ENCODE measurements at places on chromosomes 12 and 14.

- DNase-seq: no peak
Observed at GRCh38 chr14:92847278-92847677, 53.2 kb downstream of the GOLGA5 start.

DNA sequence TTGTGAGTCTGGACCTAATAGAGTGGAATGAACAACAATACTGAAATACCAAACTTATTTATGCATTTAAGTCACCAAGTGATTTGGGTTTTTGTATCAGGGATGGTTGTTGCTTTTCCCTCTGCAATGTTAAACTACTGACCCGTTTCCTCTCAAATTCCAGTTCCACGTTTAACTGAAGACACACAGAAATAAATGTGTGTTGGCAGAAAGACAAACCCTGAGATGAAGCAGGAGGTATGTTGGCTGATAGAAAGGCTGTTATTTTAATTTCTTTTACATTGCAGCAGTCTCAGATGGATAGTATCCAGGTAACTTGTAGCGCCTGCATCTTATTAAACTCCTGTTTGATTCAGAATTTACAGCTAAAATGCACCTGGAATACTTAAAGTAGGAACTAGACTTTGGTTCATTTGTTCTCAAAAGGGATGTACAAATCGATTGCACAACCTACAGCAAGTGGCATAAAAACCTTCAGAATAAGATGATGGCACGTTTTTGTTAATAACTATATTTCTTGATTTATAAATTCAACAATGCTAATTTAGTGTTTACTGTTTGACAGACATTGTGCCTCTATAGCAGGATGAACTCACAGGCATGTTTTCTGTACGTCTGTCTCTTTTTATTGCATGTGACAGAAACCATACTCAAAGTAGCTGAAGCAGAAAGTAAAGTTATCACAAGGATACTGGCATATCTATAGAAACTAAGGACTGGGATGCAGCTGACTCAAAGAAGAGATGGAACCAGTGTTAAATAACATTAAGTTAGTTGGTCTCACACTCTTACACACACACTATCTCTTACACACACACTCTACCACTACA lies 405.7 kb downstream of the ZFP36L1 start:
- no peak for DNase-seq

DNA sequence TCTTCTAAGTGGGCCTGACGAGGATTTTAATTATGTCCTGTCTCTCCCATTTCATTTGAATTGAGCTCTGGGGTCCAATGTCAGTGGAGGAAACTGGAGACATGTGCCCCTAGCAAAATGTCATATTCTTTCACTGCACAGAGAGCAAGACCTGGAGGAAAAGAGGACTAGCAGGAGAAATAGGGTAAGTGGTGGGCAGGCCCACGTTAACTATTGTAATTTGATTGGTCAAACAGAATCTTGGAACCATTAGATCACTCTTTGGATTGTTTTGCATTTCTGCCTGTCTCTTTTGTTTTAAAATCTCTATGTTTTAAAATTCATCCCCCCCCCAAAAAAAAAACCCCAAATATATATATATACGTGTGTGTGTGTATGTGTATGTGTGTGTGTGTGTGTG lies 113.9 kb upstream of the PELI2 start:
- no peak for DNase-seq

DNA sequence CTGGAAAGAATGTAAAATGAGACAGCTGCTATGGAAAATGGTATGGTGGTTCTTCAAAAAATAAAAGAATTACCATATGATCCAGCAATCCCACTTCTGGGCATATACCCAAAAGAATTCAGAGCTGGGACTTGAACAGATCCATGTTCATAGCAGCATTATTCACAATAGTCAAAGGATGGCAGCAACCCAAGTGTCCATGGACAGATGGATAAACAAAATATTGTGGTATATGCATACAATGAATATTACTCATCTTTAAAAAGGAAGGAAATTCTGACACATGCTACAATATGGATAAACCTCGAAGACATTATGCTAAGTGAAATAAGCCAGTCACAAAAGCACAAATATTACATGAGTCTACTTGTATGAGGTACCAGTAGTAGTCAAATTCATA lies 9.1 kb downstream of the RAB2B start:
- DNase-seq: no peak

DNA sequence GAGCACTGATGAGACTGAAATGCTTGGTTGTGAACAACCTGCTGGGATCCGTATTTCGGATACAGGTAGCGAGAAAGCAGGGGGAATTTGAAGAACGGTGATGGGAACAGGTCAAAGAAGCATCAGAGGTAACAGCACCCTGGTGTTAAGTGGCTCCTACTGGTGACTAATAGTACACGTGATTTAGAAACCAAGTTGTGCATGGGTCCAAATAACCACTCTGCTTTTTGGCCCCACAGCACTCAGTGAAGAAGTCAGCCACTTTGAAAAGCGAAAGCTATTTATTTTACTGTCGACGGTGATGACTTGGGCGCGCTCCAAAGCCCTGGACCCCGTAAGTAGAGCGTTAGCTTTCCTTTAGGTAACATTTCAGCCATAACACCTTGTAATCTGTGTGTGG lies 16.7 kb downstream of the AK7 start:
- no peak for DNase-seq

GRCh38 chr14:82190742-82191141 lies 657.1 kb upstream of the SEL1L start:
- no peak for DNase-seq

GRCh38 chr12:74689929-74690328 lies 152.3 kb downstream of the ATXN7L3B start:
- DNase-seq: no peak

- no peak for DNase-seq
Observed at GRCh38 chr12:69511016-69511415, 40.8 kb downstream of the FRS2 start.

DNA sequence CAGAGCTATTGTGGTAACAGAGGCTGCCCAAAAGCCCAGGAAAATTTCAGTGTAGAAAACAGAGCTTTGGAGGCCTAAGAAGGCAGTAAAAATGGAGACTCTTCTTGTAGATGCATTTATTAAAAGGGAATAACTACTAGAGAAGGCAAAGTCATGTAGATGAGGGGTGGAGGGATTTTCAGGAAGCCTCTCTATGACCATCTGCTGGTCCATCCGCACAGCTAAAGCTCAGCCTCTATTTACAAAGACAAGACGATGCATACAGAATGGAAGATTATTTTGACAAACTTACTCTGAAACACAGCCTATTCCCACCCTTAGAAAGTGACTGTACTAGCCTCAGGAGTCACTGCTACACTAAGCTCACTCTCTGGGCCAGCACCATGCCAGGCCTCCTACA lies 71.4 kb downstream of the GLRX5 start:
- no peak for DNase-seq

DNA sequence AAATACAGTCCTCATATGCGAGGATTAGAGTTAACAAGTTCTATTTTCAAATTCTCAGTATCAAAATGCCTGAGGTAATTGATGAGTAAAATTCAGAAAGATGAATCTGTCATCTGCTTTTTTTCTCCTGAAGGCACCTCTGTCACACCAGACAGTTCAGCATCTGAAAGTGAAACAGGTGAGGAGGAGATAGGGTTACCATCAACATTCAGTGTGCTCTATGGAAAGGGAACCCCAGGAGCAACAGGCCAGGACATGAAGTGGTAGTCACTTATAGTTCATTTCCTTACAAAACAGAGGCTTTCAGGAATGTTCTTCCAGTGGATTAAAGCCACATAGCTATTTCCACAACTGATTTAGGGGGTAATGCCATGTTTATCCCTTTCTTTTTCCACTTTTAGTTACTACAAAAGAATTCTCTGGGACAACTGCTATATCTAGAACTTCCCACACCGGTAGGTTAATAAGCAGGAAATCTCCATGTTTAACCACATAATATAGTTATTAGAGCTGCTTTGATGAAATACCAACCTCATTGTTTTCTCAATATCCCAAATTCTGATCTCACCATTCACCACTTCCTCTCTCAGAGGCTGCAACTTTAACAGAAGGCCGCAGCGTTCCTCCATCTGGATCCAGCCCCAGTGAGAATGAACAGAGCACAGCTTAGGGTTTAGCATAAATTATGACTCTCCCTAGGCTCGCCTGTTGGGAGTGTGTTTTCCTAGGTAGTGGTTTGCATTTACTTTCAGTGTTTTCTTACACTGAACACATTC lies 177.0 kb upstream of the CNTN1 start:
- DNase-seq: no peak

- no peak for DNase-seq
Observed at GRCh38 chr14:63745858-63746425, 18.1 kb upstream of the SGPP1 start.

DNA sequence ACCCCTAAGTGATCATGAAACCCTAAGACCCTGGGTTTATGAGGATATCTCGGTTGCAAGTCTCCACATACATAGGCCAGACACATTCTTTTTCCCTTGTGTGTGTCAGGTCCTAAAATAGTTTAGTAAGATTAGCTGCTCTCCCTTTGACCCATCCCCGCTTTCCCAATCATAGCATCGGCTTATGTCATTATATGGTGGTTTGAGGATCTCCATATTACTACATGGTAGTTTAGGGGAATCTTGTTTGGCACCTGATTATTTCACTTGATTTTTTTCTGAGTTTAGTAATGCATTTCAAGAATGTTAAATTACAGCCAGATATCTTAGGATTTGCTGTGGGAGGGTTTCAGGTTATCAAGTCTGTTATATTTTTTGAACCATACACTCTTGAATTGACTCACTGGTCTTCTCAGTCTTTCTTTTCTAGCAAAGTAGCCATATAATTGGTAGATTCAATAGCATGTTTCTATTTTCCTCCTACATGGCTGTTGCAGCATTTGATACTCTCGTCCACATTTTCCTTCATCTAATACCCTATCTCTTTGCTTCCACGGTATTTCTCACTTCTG lies 68.3 kb upstream of the TRHDE start:
- DNase-seq: no peak

DNA sequence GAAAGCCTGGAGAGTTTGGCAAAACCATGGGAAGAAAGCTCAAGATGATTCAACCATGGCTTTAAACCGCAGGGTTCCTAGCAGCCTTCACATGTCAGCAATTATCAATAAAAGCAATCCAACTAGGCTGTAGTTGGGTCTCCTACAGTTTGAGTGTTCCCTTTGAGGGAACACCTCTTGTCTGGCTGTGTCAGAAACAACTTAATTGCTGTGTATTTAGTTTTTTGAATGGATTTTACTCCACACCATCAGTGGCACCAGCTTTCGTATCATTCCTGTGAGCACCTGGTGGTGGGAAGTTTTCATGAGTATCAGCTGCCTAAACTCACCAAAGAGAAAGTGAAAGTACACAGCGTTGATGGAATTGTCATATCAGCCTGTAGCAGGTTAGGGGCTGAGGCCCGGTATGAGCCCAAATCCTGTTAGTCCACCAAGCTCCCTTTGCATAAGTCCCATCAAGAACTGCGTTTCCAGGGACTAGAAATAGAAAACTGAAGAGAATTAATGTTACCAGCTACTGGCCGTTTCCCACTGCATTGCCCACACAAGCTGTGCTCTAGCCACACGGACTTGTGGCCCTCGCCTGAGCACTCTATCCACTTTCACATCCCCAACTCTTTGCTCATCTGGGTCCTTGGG lies 10.9 kb upstream of the IL26 start:
- no peak for DNase-seq

DNA sequence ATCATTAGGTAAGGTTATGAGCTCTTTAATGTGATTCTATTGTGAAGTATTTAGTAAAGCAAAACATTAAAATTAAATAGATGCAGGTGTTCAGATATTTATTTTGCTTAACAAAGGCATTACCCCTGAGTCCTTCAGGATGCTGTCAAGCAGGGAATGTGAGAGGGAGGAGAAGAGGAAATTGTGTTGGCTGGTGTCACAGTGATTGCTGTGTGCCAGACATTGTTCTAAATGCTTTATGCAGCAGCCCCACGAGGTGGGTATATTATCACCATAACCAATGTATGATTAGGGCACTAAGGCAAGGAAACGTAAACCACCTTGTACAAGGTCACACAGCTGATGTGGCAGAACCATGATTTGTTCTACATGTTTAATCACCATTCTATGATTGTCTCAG lies 80.1 kb downstream of the STAB2 start:
- no peak for DNase-seq

DNA sequence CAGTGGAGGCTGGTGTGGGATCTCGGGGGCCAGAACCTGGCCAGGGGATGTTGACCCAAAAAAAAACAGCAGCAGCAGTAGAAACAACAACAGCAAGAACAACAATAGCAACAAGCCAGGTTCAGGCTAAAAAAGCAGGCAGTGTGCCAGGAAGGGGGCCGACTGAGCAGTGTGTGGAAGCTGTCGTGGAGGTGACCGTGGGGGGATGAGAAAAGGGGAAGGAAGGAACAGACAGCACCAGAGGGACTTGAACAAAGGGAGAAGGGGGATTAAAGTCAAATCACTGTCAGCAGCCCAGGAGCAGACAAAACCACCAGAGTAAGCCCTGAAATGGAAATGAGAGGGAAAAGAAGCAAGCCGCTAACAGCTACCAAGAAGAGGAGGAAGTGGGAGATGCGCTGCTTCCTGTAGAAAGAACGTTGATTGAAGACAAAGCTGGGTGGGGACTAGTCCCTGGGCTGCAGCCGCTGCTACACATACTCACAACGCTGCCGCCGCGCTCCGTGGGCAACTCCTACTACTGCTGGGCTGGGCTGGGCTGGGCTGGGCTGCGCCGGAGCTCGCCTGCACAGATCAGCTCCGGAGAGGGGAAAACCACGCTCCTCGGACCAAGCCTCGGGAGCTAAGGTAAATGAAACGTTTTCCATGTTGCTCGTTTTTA lies at the start of gene GNG2:
Gene GNG2, plus strand, starts transcription at position 449 of the 661 bp plus-strand sequence. CDS start 90,067 bp downstream, outside the sequence.
- DNase-seq: peak; percentile 87

DNA sequence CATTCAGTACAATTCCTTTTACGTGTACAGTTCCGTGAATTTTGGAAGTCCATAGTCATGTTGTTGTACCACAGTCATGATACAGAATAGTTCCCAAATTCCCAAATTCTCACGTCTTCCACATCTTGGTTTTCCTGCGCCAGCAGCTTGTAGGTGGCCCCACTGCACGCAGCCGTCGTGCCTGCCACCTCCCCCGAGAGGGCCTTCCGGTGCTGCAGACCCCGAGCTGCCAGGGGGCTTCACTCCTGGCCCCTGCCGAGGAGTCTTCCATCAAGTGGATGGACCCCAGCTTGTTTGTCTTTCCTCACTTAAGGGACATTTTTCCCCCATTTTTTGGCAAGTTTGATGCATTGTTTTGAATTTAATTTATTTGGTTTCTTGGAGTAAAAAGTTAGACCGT lies 16.8 kb downstream of the MTA1 start:
- no peak for DNase-seq

- DNase-seq: no peak
Observed at GRCh38 chr14:74324931-74325361, 22.2 kb upstream of the ABCD4 start.

GRCh38 chr14:23910101-23910875 lies 43.3 kb upstream of the DHRS4 start:
- no peak for DNase-seq

All from posterior cingulate gyrus (tissue), 11 donors.